ENCODE measurements at places on chromosomes 5 and 9.

- DNase-seq: no peak
Measured at GRCh38 chr5:150522504-150523414, 14.8 kb downstream of the NDST1 start.

DNA sequence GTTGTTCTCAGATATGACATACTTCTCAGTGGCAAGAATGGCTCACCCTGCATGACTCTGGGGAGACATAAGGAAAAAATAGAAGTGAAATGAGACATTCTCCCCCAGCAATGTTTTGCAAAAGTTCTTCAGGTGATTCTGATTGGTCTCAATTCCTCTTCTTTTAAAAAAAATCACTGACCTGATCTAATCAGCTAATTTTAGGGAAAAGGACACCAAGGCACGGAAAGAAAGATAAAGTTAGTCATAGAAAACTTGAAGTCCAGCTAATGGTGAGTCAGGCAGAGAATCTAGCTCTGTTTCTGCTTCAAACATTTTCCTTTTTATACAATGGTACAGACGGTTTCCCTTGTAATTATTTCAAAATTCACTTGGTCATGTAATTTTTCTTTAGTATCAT lies 1018.9 kb upstream of the ARRDC3 start:
- DNase-seq: no peak

GRCh38 chr9:123349033-123349432 lies 7.0 kb upstream of the CRB2 start:
- no peak for DNase-seq

DNA sequence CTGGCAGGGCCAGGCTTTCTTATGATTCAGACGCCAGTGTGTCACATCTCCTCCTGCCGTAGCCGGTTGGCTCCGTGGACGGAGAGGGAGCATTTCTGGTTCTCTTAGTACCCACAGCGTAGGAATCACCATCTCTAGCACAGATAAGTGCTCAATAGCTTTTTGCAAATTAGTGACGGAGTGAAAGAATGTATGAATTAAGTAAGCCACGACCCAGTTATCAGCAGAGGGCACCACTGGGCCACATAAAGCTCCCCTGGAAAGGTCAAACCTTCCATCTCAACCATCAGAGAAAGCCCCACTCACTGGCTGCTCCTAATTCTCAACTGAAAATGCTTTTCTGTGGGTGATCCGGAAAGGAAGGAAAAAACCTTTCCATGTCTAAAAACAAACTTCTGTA lies 317.0 kb upstream of the ADCY2 start:
- peak; percentile 72 for DNase-seq

GRCh38 chr5:72388646-72389045 lies 68.5 kb downstream of the PTCD2 start:
- DNase-seq: no peak

GRCh38 chr9:91077624-91078368 lies 276.2 kb downstream of the SYK start:
- no peak for DNase-seq

DNA sequence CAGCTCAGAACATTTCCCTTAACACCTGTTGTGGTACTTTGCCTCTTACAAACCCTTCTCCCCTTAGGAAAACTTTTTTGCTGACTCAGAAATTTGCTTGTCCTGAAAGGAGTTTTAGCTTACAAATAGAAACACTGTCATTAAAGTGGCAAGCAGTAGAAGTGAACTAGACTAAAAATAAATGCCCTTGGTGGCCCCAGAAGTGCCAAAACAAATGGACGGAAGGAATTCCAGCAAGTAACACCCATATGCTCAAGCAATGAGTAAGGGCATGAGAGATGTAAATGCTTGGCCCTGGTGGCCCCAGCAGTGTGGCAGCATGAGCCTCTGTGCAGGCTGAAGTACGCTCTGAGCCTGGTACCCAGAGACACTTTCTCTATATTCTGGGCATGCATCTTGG lies 8.6 kb downstream of the VLDLR start:
- DNase-seq: no peak

GRCh38 chr9:128001779-128002298 lies 21.1 kb upstream of the EEIG1 start:
- DNase-seq: no peak

DNA sequence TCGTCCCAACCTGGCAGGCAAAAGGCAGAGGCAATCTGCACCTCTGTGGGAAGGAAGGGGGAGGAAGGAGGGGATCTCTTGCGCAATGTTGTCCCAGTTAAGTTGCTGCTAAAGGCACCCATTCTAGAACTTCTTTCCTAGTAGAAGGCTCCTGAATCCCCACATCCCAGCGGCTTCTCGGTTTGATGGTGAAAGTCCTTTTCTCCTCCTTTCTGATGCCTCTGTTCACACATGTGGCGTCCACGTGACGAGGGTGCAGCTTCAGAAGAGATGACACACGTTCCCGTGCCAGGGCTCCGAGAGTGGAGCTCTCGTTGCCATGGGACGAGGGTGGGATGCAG lies 96.9 kb upstream of the FCN2 start:
- DNase-seq: peak; percentile 79

DNA sequence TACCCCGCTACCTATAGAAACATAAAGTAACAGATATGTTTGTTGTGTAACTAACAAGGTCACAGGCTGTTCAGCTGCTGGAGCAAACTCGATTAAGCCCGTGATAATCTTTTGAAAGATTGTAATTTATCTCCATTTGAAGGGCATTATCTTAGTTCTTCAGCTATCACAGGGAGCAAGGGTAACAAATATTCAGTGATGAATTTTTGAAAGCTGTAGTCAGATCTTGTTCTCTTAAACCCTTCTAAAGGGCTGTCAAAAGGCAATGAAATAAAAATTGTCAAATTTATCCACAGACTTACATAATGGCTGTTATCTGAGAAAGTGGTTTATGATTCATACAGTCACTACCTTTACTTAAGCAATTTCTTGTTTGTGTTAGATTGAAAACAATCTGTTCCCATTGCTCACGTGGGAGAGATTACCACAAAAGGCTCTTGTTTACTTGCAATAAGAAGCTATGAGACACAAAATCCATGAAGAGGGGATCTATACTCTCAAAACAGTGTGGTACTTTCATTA lies 78.3 kb upstream of the ZNF608 start:
- DNase-seq: peak; percentile 65

- no peak for DNase-seq
Measured at GRCh38 chr5:104628911-104629310, 1066.3 kb upstream of the NUDT12 start.

GRCh38 chr5:124180299-124180874 lies 566.1 kb downstream of the ZNF608 start:
- DNase-seq: no peak

DNA sequence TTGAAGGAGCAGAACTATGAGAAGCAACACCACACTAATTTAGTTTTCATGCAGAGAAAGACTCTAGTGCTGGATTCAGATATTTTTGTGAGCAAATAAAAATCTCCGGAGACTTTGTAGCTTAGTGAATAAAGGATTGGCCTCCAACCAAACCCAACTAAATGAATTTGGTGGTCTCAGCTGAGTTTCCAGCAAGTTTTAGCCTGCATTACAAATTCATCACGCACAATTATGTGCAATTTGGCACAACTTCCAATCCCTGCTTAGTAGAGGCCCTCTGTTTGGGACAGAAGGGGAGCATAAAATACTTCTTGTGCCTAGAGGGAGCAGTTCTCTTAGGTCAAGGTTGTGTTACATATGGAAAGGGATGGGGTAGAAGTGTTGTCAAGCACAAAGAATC lies 112.3 kb upstream of the ADAMTSL1 start:
- no peak for DNase-seq

GRCh38 chr5:133402775-133403174 lies 209.6 kb downstream of the FSTL4 start:
- DNase-seq: no peak

DNA sequence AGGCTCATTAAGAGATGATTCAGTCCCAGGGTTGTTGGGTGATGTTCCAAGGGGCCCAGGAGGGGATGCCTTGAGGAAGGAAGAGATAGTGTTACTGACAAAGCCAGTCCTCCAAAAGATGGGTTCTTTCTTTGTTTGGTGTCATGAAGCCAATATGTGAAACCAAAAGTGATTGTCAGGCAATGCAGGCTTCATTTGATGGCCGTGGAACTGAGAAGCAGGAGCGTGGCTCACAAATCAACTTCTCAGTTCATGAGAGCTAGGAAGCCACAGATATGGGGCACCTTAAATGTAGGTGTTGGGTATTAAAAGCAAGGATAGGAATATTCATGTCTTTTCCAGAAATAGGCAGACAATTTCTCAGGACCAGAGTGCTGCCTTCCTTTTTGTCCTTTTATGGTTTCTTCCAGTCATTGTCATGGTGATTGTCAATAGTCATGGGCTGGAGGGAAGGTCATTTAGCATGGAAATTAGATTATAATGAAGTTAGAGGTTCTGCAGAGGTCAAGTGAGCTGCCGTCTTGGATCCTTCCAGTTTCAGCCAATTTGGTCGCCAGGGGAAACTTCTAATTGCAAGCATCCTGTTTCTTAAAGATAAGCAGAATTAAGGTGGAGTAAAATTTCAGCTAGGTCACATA lies 393.0 kb downstream of the NTRK2 start:
- DNase-seq: no peak
